Effector memory CD4-positive, alpha-beta T cell (primary cell): ENCODE measurements at places on chromosomes 7 and 10.

- no peak for DNase-seq
Measured at GRCh38 chr7:107579554-107579884, 527 bp upstream of the BCAP29 start.

GRCh38 chr7:107878636-107879035 is 12.3 kb upstream of the DLD start:
- no peak for DNase-seq

- no peak for DNase-seq
Measured at GRCh38 chr7:134636008-134636449, 10.6 kb upstream of the BPGM start.

DNA sequence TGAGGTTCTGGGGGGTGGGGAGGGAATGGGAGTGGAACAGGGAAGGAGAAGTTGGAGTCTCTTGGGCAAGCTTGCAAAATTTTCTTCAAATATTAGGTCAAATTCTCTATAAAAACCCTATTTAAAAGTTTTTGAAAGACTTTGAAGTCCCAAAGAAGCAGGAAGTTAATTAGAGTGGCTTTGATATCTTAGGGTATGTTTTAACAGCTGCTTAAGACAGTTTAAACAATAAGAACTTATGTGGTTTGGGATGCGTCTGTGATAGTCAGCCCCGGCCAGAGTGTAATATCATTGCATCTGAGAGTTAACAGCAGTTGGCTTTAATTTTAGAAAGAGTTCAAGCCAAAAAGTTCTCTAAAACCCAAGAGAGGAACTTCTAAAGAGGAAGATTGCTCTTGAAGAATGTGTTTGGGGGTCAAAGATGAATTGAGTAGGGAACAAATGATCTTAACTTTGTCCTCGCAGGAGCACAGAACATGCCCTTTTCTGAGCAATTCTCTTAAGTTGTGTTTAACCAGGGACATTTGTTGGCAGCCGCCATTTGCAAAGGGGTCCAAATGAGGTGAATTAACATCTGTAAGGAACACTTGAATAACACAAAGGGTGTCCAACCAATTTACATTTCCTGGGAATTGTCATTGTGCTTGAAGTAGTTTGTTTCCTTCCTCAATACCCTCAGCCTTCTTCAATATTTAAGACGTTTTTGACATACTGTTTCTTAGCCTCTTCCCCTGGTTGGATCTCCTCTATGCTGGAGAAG is 182.4 kb downstream of the PTEN start:
- DNase-seq = no peak

- no peak for DNase-seq
Measured at GRCh38 chr7:90816511-90817142, 220.5 kb downstream of the CDK14 start.

DNA sequence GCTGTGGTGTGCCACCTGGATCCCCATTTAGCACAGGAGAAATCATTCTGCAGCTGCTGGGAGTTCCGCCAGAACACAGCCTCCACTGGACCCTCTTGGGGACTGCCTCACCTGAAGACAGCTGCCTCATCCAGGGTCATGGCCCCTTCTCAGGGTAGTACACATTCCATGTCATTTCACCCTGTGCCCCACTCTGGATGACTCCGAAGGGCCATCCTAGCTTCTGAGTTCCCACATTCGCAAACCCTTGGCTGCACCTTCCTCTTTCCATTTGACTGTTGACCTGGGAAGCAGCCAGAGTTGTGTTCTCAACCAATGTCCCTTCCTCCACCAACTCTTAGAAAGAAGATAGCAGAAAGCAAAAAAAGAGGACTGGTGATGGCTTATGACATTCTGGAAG is 125.6 kb upstream of the TBX20 start:
- DNase-seq = no peak

GRCh38 chr10:33833566-33833965 is 499.1 kb upstream of the NRP1 start:
- DNase-seq = no peak

- no peak for DNase-seq
Measured at GRCh38 chr10:93904901-93905300, 11.1 kb downstream of the SLC35G1 start.

- no peak for DNase-seq
Measured at GRCh38 chr7:114590298-114590697, 175.7 kb downstream of the FOXP2 start.

GRCh38 chr10:16439295-16439694 is 2.5 kb downstream of the PTER start:
- DNase-seq = no peak

- no peak for DNase-seq
Measured at GRCh38 chr10:125709553-125710474, 9.7 kb upstream of the EDRF1 start.

DNA sequence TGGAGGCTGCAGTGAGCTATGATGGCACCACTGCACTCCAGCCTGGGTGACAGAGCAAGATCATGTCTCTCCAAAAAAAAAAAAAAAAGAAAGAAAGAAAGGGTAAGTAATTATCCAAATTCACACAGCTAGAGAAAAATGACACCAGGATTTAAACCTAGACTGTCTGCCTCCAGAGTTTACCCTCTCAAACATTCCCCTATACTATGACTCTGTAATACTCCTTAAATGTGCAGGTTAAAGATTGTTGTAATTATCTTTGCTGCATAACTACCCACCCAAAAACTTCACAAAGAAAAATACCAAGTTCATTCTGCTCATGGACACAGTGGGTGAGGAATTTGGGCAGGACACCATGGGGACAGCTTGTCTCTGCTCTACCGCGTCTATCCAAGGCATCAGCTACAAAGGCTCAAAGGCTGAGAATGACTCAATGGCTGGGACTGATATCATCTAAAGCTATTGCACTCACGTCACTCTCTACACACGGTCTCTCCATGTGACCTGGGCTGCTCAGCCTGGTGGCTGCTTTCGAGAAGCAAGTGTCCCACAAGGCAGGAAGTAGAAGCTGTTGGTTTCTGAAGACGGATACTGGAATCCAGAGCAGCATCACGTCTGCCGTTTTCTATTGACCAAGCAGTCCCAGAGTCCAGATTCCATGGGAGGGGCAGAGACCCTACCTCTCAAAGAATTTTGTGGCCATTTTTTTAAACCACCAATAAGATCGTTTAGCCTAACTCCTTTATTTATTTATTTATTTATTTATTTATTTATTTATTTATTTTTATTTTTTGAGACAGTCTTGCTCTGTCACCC is 185.7 kb upstream of the AUTS2 start:
- DNase-seq = no peak

DNA sequence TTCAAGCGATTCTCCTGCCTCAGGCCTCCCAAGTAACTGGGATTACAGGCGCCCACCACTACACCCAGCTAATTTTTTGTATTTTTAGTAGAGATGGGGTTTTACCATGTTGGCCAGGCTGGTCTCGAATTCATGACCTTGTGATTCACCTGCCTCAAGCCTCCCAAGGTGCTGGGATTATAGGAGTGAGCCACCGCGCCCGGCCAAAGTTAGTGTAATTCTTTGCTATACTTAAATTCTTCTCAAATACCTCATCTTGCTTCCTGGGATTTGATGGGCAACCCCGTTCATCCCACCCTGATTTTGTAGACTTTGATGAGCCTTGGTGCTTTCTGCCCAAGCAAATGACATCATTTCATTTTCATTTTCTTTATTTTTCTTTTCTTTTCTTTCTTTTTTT is 54.5 kb downstream of the PAX2 start:
- DNase-seq = no peak

GRCh38 chr7:12281038-12281437 is 69.9 kb downstream of the TMEM106B start:
- no peak for DNase-seq

DNA sequence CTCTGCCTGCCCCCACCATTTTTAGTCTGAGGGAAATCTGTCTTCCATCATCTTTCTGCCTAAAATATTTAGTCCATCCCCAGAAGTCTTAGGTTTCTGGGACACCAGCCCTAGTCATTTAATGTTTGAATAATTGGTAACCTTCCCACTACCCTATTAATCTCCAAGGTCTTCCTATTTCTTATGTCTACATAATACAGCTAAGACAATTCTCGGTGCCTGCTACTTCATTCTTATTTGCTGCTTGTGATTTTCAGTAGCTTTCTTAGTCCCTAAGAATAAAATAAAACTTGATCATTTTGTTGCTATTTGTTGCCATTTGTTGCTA is 11.1 kb downstream of the RALA start:
- DNase-seq = no peak

DNA sequence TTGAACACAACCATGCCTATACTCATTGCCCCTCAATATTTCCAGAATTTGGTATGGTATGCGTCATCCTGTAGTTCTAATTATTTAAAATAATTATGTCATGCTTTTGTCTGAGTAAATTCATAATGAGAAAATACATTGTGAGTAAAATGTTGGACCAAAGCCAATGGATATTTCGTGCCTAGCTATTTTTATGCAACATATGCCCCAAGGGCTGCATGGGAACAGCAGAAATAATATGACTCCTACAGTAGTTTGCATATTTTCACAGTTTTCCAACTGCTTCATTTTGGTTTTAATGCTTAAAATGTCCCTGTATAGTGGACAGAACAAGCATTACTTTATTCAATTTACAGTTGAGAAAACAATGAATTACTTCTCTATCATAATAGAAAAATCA is 1115.6 kb upstream of the GHITM start:
- DNase-seq = no peak
